ENCODE measurements at places on chromosomes 3 and 15.

GRCh38 chr3:127671523-127672428 lies 976 bp upstream of the ABTB1 start:
- no peak for DNase-seq

DNA sequence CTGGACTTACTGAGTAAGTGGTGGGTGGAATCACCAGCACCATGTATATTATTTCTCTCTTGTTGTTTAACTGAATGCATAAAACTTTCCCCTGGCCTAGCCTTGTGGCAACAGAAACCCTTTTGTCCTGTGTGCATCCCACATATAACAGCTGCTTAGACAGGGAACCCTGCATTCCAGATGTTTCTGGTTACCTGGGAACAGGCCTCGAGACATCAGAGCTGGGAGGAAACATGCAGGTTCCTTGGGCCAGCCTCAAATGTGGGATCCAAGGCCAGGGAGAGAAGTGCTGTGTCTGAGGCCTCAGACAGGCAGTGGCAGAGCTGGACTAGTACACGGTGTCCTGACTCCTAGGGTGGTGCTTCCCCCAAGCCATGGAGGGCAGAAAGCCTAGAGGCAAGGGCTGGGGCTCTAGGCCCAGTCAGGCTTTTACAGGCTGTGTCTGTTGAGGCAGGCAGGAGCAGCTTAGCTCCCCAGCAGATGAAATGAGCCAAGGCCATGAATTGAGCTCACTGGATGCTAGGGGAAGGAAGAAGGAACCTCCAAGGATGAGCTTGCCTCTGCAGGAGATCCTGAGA lies 57.7 kb downstream of the ITGA11 start:
- no peak for DNase-seq

DNA sequence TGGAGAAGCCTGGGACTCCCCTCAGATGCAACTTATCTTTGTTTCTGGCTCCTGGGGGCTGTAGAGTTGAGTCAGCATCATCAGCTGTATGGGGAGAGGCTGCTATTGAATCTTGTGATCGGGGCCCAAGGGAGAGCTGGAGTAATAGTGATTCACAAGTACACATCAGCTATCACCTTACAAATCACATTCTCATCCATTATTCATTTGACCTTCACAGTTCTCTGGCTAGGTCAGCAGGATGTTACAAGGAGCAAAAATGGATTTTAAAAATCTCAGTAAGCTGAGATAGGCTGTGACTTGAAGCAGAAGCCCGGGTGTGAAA lies 175.0 kb downstream of the OPA1 start:
- DNase-seq: no peak

DNA sequence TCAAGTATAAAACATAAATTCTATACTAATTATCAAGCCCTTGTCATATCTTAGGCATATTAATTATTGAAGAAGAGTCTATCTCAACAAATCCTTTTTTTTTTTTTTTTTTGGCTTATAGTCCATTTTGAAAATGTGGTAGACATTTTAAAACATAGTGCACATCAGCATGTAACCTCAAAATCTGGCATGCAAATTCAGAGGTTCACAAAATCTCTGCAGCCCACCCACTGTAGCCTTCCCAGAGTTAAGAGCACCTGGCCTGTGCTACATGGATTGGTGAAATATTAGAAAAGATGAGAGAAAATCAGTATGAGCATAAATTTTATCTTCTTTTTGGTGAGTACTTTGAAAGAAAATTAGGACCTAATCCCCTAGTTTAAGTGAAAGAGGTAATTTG lies 84.8 kb downstream of the MBNL1 start:
- DNase-seq: no peak

DNA sequence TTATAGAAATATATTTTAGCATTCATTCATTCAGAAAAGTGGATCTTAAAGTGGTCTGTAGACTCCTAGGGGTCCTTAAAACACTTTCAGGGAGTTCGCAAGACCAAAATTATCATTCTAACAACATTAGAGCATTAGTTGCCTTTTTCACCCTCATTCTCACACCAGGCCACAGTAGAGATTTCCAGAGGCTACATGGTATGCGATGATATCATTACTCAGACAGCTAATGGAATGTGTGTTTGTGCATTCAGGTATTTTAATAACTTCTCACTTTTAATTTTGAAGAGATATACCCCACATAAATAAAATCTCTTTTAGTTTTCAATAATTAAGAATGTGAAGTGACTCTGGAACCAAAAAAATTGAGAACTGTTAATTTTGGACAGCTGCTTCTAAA lies 206.9 kb downstream of the NSUN3 start:
- no peak for DNase-seq

DNA sequence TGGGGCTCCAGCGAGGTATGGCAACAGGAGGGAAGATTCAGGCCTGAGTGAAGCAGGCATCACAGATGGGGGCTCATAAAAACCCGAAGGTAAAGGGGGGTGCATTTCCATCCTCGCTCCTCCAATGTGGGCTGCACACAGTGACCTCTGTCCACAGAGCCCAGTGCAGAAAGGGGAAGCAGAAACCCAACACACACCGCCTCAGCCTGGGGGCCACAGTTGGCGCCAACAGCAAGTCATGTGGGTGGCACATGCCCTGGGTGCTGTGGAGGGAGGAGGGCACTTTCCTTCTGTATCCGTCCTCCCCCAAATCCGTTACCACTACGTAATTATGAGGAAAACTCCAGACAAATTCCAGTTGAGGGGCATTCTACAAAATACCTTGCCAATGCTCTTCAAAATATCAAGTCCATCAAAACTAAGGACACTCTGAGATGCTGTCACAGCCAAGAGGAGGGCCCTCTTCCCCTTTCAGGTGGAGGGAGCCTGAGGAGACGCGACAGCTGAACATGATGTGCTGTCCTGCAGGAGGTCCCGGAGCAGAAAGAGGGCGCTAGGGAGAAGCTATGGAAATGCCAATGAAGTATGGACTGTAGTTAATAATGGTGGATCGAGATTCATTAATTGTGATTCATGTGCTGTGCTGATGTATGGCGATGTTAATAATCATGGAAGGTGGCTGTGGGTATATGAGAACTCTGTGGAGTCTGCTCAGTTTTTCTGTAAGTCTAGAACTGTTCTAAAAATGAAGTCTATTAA lies 16.4 kb downstream of the APBA2 start:
- no peak for DNase-seq

- no peak for DNase-seq
Measured at GRCh38 chr3:129822679-129823078, 70.8 kb downstream of the TMCC1 start.

DNA sequence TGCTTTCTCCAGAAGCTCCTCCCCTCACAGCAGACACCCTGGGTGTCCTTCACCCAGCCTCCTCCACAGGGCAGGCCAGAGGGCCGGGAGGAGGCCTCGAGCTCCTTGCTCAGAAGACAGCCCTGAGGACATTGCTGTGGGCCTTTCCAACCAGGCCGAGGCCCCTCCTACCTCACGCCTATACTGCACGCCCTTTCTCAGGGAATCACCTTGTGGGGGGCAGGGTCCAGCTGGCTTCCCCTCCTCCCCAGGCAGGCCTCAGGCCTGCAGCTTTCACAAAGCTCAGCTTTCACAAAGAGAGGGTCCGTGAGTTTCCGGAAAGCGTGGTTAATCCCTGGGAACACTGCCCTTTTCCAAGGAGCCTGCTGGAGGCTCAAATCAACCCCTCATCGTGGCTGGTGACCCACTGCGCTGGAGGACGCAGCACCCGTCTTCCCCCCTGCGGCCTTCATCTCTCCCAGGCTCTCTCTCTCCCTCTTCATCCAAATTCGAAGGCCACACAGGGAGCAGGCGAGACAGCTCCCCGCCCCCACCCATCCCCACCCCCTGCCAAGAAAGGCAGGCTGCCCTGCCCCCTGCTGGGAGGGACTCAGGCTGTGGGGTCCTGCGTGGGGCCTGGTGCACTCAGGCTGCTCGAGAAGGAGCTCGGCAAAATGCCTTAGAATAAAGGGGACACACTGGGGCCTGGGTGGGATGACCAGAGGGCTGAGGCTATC lies 79.4 kb downstream of the OCA2 start:
- no peak for DNase-seq

GRCh38 chr3:151430821-151431484 lies 29.9 kb downstream of the IGSF10 start:
- no peak for DNase-seq

- DNase-seq: no peak
Measured at GRCh38 chr3:112982710-112983109, 7.8 kb upstream of the CD200R1 start.

DNA sequence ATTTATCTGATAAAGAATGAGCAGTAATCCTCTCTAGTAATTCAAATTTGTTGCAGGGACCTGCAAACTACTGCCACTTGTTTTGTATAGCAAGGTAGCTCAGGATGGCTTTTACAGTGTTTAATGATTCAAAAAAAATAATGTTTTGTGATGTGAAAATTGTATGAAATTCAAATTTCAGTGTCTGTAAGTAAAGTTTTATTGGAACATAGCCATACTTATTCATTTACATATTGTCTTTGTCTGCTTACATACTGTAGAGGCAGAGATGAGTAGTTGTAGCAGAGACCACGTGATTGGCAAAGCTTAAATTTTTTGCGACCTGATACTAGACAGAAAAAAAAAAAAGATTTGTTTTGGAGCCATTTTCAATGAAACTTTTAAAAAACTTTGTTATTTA lies 6.5 kb upstream of the UTS2B start:
- DNase-seq: no peak

GRCh38 chr3:157417247-157417646 lies 19.4 kb upstream of the PTX3 start:
- DNase-seq: no peak

DNA sequence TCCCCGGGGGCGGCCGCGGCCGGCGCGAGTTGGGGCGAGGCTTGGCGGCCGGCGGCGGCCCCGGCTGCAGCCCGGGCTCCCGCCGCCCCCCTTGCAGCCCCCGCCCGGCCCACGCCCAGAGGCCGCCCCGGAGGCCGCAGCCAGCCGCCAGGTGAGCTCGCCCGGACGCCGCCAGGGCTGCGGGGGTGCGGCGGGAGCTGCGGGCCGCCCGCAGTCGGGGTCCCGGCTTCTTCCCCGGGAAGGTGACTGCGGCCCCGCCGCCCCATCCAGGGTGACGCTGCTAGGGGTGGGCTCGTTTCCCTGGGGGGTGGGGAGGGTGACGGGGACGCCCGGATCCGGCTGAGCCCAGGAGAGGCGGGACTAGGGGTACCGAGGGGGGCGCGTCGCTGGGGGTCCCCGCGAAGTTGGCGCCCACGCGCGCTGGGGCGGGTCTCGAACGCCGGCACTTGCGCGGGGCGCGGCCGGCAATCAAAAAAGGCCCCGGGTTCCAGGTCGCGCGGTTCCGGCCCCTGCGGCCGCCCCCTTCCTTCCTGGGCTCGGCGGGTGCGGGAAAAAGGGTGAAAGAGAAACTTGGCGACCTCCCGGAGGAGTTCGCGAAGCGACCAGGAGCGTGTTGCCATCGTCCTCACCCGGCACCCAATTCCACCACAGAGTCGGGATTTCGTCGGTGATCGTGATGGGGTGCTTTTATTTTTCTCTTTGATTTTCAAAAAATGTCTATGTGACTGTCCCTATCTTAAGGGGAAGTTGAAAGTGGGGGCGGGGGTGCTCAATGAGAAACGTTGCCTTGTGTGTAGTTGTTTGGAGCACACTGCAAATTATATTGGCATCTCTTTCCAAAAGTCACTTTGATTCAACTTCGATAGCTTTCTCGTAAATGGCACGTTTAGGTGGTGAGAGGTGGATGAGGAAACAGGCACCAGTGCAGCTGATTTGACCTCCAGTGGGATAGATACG lies 619 bp downstream of the ATXN7 start:
- DNase-seq: no peak

DNA sequence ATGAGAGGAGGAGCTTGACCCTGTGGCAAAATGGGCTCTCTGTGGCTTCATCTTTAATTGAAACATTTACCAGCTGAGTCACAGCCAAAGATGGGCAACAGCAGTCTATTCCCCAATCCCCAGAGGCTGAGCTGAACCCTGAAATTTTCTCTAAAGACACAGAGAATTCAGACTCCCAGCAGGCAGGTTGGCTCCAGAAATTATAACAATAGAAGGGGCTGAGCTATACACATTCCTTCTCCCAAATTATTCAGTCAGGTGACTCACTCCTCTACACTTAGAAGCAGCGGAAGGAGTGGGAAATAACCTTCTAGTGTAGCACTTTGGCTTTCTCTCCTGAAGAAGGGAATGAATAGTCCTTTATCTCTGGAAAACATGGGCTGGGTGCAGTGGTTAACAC lies 264.3 kb upstream of the ARHGEF26 start:
- no peak for DNase-seq

- no peak for DNase-seq
Measured at GRCh38 chr3:181725830-181726229, 14.1 kb downstream of the SOX2 start.
